ENCODE measurements at places on chromosomes 2 and 18. TPM values are rescaled to one million over a fixed set of nuclear protein-coding genes. Genes with fewer than 3 reads are reported as not detected.

- no peaks in the 10 kb centered on the region for H3K27me3 ChIP-seq
- H3K4me1 ChIP-seq, result peaks cover 8% of the 10 kb centered on the region
- DNase-seq, result no peak
- H3K27ac ChIP-seq, result no peak overlapping the region
These were observed 19.0 kb downstream of the CLUL1 start for GRCh38 chr18:615773-616172.

Gene AOX1
- 83.3 TPM for total RNA-seq

- no peak overlapping the region for H3K4me3 ChIP-seq
- no peak for DNase-seq
- H3K4me1 ChIP-seq, result peaks cover 4% of the 10 kb centered on the region
- H3K27ac ChIP-seq, result no peak overlapping the region
- no peaks in the 10 kb centered on the region for H3K36me3 ChIP-seq
These were observed 20.7 kb downstream of the CCDC102B start for GRCh38 chr18:68818584-68818983.

- no peak overlapping the region for H3K4me3 ChIP-seq
- H3K36me3 ChIP-seq, result peaks cover 8% of the 10 kb centered on the region
- DNase-seq, result no peak
- no peaks in the 10 kb centered on the region for H3K27me3 ChIP-seq
- H3K27ac ChIP-seq, result no peak overlapping the region
- no peaks in the 10 kb centered on the region for H3K4me1 ChIP-seq
These were observed 8.7 kb upstream of the AAK1 start for GRCh38 chr2:69652206-69652605.

GRCh38 chr2:17818235-17818815 lies 2.1 kb downstream of the MSGN1 start:
- DNase-seq, result no peak
- no peak overlapping the region for H3K4me3 ChIP-seq
- peaks cover 20% of the 10 kb centered on the region for H3K4me1 ChIP-seq
- no peaks in the 10 kb centered on the region for H3K27me3 ChIP-seq

DNA sequence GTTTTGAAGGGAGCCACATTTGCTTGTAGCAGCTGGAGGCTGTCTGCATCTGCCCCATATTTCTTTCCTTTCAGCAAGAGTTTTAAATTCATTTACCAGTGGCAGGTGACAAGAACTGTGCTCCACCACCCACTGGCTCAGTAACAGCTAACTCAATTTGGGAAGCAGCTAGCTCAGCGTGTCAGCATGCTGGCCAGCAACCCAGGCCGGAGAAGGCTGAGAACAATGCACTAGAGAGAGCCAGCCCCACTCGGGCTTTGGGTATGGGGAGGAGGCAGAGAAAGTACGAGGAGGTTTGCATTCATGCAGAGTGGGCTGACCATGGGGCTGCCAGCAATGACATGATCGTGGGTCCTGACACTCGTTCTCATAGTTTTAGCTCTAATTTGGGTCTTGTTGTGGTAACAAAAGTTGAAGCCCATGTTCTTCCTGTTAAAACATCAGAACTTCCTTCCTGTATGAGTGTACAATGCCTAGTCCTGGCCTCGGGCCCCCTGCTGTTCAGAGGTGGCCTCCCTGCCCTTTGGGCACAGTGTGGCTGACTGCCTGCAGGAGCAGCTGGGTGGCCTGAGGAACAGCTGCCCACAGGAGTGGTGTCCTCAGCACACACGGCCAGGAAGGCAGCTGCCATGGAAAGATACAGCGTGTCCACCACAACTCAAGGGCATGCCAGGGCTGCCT lies 23.0 kb downstream of the CDC42EP3 start:
- peaks cover 23% of the 10 kb centered on the region for H3K36me3 ChIP-seq
- H3K27me3 ChIP-seq, result no peaks in the 10 kb centered on the region

Gene C2orf69
- total RNA-seq, result 15.0 TPM

Gene DSG1
- not detected for total RNA-seq

GRCh38 chr2:27931361-27931950 lies 40.9 kb downstream of the BABAM2 start:
- no peak overlapping the region for H3K4me3 ChIP-seq
- H3K4me1 ChIP-seq, result no peaks in the 10 kb centered on the region
- no peak for DNase-seq
- H3K36me3 ChIP-seq, result no peaks in the 10 kb centered on the region

DNA sequence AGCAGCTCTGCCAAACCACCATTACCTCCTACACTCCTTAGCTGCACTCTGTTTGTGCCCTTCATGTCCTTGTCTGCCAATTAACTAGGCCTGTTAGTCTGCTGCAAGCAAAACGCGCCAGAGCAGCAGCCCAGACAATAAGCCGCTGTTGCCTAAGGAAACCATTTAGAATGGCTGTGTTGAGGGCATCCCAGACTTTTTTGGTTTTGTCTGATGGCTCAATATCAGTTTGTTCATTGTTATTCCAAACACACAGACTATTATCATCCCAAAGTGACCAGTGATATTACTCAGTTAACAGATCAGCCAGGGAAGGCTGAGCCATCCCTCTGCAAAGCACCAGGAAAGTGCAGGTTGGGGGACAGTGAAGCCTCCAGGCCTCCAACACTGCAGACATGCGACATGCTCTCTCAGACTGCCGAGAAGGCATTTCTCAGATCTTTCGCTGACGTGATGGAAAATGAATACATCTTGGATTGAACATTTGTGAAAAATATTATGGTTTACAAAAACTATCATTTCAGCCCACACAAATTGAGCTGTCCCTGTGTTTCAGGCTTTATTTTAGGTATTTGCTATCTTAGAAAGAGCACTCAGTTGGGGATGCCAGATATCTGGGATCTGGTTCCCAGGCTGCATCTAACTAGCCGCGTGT lies 182.0 kb upstream of the HNRNPA3 start:
- no peak for DNase-seq
- no peak overlapping the region for H3K27ac ChIP-seq
- H3K36me3 ChIP-seq, result no peaks in the 10 kb centered on the region
- H3K27me3 ChIP-seq, result peaks cover under 1% of the 10 kb centered on the region
- no peak overlapping the region for H3K4me3 ChIP-seq
- no peaks in the 10 kb centered on the region for H3K4me1 ChIP-seq
